Karpas-422 (cell line): ENCODE measurements at places on chromosomes 1 and 21. TPM values are rescaled to one million over a fixed set of nuclear protein-coding genes. Genes with fewer than 3 reads are reported as not detected.

DNA sequence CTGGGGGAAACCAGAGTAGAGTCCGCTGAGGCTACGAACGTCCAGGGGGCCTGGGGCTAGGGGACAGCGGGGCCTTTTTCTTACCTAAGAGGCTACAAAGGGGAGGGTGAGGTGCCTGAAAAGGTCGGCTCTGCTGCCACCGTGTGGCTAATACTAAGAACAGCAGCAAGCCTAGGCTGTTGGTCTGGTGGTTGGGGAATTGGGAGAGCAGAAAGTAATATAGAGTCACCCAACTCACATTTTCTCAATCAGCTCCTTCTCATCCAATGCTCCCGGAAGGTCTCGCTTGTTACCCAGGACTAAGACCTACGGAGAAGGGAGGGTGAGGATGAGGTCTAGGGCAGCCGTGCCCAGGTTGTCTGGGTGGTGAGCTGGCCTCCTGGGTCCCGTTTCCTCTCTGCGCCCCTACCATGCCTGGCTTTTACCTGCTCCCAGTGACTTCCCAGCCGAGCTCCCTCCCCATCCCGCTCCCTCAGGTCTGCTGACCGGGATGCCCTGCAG is 9.3 kb downstream of the ARL8A start:
- DNase-seq = peak; percentile 86

- no peak for DNase-seq
These were observed 99.1 kb upstream of the CTTNBP2NL start for GRCh38 chr1:112296908-112297307.

GRCh38 chr1:198977909-198978308 is 339.1 kb downstream of the PTPRC start:
- no peak for DNase-seq

GRCh38 chr1:106526650-106527049 is 529.8 kb upstream of the PRMT6 start:
- no peak for DNase-seq

DNA sequence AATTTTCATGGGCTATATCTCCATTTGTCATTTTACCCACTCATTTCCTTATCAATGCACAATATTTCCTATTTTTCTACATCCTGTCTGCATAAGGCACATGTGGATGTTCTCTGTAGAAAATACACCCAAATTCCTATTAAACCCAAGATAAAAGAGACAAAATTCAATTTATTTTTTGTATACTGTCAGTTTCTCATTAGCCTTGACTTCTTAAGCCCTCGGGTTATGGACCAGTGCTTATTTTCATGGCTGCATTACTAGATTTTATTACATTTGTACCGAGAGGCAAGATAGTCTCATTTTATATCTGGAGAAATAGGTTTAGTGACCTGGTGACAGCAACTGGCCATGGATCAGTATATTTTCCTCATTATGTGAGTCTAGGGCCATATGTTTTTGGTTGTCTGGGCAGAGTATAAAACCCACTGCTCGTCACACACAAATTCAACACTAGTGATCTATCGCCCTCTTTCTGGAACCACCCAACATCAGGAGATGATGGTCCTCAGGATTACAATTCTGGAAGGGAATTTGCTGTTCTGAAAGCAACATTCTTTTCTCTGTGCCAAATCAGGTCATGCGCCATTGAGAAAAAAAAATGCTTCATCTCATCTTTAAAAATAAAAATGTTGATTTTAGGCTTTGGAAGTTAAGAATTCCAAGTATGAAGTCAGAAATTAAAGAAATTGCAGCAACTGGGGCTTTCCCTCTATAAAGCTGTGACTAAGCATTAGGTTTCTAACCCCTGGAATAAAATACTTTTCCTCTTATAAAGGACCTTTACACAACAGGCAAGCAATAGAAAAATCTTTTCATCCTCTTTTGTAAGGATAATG is 81.4 kb downstream of the ASTN1 start:
- no peak for DNase-seq

- DNase-seq = no peak
These were observed 11.9 kb downstream of the SLC41A1 start for GRCh38 chr1:205800981-205801703.

DNA sequence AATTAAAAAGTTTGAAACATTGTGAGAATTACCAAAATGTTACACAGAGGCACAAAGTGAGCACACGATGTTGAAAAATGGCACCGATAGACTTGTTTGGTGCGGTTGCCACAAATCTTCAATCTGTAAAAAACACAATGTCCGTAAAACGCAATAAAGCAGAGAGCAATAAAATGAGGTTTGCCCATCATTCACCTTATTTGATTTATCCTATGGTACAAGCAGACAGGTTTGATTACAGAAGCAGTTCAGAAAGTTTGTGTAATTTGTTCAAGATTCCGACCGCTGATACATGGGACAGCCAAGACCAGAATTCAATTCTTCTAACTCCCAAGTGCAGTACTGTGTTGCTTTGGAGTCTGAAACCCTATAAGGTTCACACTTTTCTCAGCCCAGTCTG is 318.3 kb upstream of the PROX1 start:
- no peak for DNase-seq

DNA sequence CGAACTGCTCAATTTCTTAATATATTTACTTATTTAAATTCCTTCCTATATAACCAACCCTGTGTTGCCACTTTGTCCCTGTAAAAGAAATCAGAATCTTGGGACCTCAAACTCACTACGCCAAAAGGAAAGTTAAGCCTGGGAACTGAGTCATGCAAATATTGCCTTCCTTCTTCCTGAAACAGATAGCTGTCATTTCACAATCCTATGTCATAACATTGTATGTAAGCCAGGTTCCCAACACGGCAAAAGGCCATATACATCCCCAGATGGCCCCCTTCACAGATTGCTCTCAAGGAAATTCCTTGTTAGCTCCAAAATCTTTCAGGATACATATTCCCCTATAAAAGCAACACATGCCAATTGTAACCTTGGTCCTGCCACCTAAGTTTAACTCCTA is 39.7 kb downstream of the C21orf91 start:
- no peak for DNase-seq

GRCh38 chr1:236543065-236543669 is 19.4 kb downstream of the LGALS8 start:
- no peak for DNase-seq

GRCh38 chr1:156103521-156103947 is 11.0 kb upstream of the LMNA start:
- no peak for DNase-seq

GRCh38 chr21:17081193-17081592 is 431.6 kb upstream of the CXADR start:
- DNase-seq = no peak

GRCh38 chr1:172404121-172404520 is 16.4 kb upstream of the C1orf105 start:
- DNase-seq = no peak

DNA sequence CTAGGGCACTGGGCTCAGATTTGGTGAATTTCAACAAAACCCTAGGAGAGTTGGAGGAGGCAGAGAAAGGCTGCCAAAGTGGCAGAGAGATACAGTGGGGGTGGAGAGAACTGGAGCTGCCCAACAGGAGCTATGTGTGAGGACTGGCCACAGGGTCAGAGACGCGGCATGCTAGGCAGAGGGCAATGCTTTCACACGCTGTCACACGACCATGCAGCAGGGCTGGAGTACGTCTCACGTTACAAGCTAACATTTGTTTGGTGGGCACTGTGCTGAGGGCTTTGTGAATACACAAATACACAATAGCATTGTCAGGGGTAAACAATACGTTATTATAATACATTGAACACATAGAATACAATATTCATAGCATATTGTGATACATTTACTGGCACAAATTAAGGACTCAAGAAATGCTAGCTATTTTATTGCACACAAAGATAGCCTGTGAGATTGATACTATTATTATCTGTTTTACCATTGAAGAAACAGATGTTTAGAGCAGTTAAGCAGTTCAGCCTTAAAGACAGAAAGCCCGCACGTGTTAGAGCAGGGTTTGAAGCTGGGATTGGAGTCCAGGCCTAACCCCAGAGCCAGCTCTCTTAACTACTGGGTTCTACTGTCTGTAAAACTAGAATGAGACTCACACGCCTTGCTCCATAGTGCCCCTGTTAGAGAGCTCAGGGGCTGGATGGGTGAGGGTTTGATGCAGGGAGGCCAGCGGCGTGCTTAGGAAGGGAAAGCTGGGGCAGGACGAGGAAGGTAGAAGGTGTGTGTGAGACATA is 4.5 kb downstream of the RAB7B start:
- DNase-seq = no peak

DNA sequence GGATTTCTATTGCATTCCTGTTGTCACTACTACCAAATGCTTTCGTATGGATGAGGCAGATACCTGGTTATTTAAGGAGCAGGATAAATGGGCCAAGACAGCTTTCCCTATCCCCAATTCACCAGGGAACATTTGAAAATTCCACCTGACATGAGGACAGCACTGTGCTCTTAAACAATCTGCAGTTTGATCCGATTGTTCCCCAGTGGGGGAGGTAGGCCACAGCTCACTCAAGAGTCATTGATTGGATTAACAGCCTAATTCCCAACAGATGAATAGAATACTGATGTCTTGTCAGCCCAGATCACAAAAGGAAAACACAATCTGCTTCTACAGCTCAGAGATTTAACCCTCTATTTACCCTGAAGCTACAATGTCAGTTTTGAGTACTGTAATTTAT is 123.9 kb downstream of the LHX4 start:
- DNase-seq = no peak

DNA sequence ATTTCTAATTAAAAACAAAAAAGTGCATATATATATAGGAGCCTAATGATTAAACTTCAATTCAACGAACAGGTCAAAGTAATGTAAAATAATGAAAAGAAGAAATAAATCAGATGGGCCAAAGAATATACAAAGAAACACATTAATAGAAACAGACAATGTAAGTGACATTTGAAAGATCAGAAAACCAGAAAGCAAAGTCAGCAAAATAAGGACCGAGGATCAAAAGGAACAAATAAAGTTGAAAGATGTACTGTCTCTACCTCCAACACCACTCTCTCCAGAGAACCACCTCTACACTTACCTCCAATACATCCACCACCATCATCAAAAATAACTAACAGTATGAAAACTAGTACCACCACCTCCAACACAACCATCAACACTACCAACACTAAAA is 1226.3 kb upstream of the NCAM2 start:
- no peak for DNase-seq

GRCh38 chr21:45632637-45633251 is 10.8 kb upstream of the PCBP3 start:
- DNase-seq = no peak

GRCh38 chr1:40232444-40232843 is 15.3 kb upstream of the TMCO2 start:
- peak; percentile 85 for DNase-seq

- peak; percentile 72 for DNase-seq
These were observed 9.8 kb upstream of the TSPAN2 start for GRCh38 chr1:115098979-115099692.

- no peak for DNase-seq
These were observed 77.2 kb downstream of the SCCPDH start for GRCh38 chr1:246801241-246802020.

- DNase-seq = no peak
These were observed 58.6 kb upstream of the ATP1A1 start for GRCh38 chr1:116314305-116314919.

DNA sequence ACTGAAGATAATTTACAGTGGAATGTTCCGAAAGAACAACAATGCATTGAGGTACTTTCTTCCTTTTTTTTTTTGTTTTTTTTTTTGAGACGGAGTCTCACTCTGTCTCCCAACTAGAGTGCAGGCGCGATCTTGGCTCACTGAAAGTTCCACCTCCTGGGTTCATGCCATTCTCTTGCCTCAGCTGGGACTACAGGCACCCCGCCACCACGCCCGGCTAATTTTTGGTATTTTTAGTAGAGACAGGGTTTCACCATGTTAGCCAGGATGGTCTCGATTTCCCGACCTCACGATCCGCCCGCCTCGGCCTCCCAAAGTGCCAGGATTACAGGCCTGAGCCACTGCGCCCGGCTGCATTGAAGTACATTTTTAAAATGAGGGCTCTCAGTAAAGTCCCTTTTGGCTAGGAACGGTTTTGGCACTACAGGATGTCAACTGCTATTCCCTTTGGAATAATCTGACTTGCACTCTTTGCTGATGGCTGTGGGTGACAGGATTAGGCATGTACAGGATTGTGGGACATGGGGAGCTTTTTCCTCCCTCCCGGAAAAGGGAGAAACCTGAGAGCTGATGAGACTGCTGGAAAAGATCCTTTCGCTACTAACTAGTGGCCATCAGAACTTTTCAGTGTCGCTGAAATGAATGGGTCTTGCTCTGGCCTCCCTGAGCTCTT is 56.9 kb upstream of the EDEM3 start:
- no peak for DNase-seq

DNA sequence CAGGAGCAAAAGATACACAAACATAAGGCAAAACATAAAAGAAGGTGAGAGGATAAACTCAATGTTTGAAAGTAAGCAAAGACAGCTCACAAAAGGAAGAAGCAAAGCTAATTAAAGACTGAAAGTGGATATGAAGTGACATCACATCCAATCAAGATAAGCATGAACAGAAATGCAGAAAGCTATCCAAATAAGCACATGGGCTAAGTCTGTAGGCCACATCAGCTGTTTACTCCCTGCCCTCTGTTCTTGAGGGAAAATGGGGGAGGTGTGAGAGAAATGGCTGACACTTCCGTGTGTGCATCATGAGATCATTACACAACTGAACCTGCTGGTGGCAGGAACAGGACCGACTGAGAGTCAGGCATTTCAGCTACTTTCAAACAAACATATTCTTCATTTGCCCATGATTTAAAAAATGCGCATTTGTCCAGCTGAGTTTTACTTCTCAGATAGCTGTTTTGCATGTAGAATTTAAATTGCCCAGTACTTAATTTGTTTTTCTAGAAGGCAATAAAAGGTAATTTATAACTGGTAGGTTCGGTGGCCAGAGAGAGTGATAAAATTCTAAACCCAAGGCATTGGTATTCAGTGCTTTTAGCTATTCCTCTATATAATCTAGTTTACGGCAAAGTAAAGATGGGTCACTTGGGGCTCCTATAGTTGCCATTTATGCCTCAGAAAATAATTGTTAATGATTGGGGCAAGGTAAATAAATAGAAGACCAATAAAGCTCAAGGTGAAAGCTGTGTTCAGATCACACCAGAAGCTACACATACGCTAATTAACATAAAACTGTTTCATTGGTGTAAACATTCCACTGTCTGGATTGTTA is 27.2 kb upstream of the MAN1A2 start:
- peak; percentile 51 for DNase-seq

GRCh38 chr1:58561633-58562032 is 15.1 kb upstream of the OMA1 start:
- no peak for DNase-seq

GRCh38 chr1:150150133-150151021 is 661 bp downstream of the PLEKHO1 start:
- DNase-seq = no peak

- DNase-seq = no peak
These were observed 103.6 kb downstream of the GALNT2 start for GRCh38 chr1:230170622-230171021.

MSH4 gene
- total RNA-seq = not detected in 2 replicates

VAV3 gene
- 1.1 and 1.2 TPM in 2 replicates for total RNA-seq

EPHA8 gene
- total RNA-seq = not detected in 2 replicates

PRDX6 gene
- total RNA-seq = 107 and 232 TPM in 2 replicates

DCST2 gene
- total RNA-seq = 1.3 and 3.5 TPM in 2 replicates

UTS2 gene
- not detected in 2 replicates for total RNA-seq

SERINC2 gene
- 2.7 and 3.2 TPM in 2 replicates for total RNA-seq

PRKAA2 gene
- not detected in 2 replicates for total RNA-seq

C1orf87 gene
- not detected in 2 replicates for total RNA-seq

WDR77 gene
- 58.0 and 59.7 TPM in 2 replicates for total RNA-seq

CFAP74 gene
- total RNA-seq = not detected in 2 replicates

HCN3 gene
- 5.9 and 6.3 TPM in 2 replicates for total RNA-seq
